HT-29 (cell line): ENCODE measurements at places on chromosomes 2 and 18. TPM values are rescaled to one million over a fixed set of nuclear protein-coding genes. Genes with fewer than 3 reads are reported as not detected.

The CFC1 gene
- not detected in 2 replicates for total RNA-seq

The DAPL1 gene
- not detected in 2 replicates for total RNA-seq

The TCF23 gene
- not detected in 2 replicates for total RNA-seq

The ITGA6 gene
- total RNA-seq, result 147 and 155 TPM in 2 replicates

The PLB1 gene
- total RNA-seq, result 0.26 TPM in 1 of 2 replicates, not detected in the other
